Kidney (tissue), 22 donors: ENCODE measurements at places on chromosomes 2 and 18. TPM values are rescaled to one million over a fixed set of nuclear protein-coding genes. Genes with fewer than 3 reads are reported as not detected.

CD8A gene
- 5.9 TPM for total RNA-seq

SPR gene
- total RNA-seq, result 29.9 TPM

SKOR2 gene
- not detected for total RNA-seq

DNAJC5G gene
- total RNA-seq, result not detected

LCT gene
- not detected for total RNA-seq

TRAF3IP1 gene
- 24.2 TPM for total RNA-seq

DSG1 gene
- total RNA-seq, result not detected

SCTR gene
- total RNA-seq, result 15.9 TPM

RAD51AP2 gene
- total RNA-seq, result not detected
